ENCODE measurements at places on chromosomes 5 and 9.

DNA sequence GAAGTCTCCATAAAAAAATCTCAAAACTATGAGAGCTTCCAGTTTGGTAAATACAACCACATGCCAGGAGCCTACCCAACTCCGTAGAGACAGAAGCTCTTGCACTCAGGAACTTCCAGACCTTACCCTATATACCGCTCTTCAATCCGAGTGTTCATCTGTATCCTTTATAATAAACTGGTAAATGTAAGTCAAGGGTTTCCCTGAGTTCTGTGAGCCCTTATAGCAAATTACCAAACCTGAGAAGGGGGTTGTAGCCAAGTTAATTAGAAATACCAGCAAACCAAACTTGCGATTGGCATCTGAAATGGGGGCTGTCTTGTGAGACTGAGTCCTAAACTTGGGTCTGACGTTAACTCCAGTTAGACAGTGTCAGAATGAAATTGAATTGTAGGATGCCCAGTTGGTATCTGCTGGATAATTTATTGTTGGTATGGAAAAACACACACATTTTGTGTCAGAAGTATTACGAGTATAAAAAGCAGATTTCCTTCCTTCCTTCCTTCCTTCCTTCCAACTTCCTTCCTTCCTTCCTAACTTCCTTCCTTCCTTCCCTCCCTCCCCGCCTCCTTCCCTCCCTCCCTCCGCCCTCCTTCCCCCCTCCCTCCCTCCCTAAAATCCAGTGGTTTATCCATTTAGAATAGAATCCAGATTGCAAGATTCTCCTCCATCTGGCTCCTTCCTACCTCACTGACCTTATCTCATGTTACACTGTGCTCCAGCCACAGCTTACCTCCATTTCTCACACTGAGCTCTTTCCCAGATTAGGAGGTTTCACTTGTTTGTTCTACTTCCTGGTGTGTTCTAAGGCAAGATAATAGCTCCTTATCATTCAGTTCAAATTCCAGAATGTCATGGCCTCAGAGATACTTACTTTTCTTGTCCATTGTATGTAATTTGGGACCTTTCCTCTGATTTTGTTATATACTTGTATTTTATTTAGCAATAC lies 196.7 kb downstream of the WDR70 start:
- DNase-seq, result no peak

DNA sequence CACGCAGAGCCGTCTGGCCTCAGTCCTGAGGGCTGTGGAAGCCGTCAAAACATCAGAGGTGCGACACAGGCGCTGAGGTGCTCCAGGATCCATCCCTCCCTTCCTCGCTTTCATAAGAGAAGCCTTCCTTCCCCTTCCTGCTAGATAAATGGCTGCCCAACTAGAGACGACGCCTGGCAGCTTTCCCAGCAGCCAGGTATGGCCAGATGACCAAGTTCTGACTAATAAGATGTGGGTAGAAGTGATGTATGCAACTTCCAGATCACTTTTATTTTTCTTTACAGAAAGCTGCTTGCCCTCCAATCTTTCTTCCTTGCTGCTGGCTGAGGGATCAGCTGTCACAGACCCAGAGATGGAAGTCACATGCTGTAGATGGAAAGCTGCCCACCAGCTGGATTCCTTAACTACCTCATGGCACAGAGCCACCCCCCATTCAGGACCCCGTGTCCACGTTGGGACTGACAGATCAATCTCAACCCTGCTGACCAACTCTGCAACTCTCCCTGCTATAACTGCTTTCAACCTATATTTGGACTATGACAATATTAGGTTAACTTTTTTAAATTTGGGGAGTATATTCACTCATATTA lies 8.8 kb downstream of the MAPK9 start:
- DNase-seq, result no peak

DNA sequence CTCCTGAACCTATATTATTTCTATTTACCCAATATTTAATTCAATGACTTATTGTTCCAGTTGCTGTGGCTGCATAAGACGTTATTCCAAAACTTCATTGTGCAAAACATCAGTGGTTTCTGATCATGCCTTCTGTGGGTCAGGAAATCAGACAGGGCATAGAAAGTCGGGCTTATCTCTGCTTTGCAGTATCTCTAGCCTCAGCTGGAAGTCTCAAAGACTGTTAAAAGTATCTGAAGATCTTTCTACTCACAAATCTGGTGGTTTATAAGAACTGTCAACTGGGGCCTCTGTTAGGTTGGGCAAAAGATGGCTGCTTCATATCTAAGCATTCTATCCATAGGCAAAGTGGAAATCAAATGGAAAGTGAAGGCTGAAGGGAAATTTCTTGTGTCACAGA lies 687.7 kb upstream of the ARRDC3 start:
- DNase-seq, result no peak

DNA sequence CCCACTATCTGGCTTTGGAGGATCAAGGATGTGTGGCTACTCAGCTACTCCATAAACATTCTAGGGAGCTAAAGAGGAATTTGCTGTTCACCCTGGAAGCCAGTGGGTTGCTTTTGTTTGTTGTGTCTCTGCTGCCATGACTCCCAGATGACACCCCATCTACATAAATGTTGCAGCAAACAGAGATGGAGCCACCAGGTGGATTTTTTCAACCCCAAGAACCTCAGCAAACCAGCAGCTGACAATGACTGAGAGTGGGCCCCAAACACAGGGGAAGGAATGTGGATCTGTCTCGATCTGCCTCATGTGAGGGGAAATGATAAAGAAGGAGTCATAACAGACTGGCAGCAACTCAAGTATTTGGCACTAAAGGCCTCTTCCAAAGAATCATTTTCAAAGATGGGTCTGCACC lies 132.7 kb upstream of the TNC start:
- no peak for DNase-seq

DNA sequence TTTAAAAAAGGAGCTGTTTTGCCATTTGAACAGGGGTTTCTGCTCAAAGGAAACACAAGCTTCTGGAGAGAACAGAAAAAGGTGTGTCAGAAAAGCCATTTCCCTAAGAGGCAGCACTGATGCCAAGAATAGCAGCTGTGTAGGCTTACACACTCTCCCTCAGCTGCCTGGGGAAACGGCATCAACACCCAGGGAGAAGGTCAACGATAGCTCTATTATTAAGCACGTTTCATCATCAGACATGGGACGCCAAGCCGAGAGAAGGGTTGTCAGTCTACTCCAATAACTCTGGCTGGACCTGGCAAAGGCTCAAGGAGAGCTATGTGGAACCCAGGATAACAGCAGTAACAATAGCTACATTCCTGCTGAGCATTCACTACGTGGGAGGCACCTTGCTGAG lies 314.2 kb downstream of the CDK5RAP2 start:
- DNase-seq, result no peak

- DNase-seq, result no peak
These were observed 3.7 kb downstream of the ANXA1 start for GRCh38 chr9:73155377-73155776.

GRCh38 chr5:140299056-140299455 lies 3.8 kb downstream of the PFDN1 start:
- no peak for DNase-seq

DNA sequence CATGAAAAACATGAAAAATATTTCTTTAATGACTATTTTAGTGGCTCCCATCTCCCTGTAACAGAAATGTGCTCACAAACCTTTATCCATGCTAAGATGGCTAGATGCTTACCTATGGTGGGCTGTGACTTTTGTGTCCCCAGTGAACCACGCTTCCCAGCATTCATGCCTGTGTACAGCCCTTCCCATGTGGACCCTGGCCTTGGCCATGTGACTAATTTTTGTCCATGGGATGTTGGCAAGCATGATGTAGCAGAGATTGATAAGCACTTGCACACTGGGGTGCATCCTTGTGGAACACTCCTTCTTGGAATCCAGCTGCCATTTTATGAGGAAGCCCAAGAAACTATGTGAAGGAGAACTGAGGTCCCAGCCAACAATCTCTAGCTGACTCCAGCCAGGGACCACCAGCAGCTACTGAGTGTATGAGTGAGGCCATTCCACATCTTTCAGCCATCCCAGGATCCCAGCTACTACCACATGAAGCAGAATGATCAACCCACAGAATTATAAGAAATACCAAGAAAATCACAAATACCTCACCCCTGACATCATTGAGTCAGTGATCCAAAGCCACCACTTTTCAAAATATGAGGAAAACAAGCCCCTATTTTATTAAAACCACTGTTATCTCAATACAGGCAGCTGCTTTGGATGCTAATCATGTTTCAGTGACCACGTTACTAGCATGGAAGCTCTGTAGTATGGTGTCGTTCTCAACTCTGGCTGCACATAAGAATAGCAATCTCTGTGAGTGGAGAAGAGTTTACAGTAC lies 16.1 kb upstream of the RAI14 start:
- no peak for DNase-seq

DNA sequence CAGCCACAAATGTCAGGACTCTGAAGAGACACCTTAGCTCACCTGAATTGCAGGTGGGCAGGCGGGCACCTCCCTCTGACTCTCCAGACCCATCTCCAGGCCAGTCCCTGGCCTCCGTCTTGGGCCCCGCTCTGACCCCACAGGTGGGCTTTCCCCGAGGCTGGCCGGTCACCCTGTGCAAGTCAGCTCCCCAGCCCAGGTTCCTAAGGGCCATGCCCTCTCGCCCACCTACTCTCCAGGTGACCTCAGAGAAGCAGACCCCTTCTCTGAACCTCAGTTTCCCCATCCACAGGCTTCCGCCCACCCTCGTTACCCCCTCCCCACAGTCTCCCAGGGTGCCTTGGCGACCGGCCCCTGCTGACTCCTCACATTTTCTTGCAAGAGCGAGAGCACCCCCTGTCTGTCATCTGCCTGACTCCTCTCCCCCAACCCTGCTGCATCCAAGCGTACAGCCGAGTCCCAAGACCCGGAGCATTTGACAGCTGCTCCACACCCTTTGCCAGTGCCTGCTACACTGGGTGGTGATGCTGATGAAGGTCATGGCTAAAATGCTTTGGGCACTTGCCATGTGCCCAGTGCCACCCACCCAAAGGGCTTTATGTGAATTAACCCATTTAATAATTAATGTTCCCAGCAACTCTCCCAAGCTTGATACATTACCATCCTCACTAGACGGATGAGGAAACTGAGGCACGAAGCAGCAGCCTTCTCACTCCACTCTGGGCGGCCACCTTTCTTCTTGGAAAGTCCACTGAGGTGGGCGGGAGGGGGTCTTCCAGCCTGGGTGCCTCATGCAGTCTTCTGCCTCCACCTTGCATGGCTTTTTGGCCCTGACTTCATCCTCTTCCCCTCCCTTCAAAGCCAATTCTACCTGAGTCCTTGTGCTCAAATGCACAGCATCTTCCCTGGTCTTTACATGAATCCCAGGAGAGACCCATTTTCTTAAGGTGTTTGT lies 51.1 kb upstream of the ORM1 start:
- DNase-seq, result peak; percentile 26

DNA sequence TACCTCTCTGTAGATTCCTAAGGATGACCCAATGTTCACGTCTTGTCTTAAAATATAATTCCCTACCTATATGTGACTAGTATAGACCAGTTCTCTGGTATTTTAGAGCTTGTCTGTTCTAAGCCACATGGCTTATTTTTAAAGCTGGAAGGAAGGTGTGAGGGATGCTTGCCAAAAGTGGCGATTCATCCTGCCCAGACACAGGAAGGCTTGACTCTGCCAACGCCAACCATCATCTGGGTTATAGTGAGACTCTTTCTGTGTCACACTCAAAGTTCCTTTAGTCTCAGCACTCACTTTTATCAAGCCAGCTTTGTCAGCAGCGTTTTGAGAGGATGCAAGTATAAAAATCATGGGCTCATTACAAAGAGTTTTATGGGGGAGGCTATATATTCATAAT lies 500.0 kb downstream of the PTPRD start:
- no peak for DNase-seq

DNA sequence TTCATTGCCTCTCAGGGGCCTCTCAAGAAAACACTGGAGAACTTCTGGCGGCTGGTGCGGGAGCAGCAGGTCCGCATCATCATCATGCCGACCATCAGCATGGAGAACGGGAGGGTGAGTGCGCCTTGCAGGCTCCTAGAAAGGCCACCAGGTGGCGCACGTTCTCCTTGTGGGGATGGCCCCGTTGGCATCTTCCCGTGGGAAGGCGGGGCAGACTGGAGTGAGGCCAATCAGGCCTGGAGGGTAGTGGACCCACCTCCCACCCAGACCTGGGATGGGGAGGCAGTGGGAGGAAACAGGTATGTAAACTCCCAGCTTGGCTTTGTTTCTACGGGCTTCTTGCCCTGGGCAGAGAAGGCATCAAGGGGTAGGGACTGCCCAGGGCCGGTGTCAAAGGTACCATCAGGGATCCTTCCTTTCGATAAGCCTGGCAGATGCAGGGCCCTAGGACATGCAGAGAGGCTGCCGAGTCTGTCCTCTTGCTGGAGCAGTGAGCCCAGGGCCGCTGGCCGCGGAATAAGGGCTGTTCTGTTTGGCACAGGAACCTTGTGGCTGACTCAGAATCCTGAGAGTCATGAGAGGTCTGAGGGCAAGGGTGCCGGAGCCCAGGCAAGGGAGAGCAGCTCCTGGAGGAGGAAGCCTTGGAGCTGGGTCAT lies 18.9 kb upstream of the SPTLC1 start:
- peak; percentile 89 for DNase-seq

GRCh38 chr9:79263628-79264027 lies 308.1 kb upstream of the TLE4 start:
- DNase-seq, result no peak

DNA sequence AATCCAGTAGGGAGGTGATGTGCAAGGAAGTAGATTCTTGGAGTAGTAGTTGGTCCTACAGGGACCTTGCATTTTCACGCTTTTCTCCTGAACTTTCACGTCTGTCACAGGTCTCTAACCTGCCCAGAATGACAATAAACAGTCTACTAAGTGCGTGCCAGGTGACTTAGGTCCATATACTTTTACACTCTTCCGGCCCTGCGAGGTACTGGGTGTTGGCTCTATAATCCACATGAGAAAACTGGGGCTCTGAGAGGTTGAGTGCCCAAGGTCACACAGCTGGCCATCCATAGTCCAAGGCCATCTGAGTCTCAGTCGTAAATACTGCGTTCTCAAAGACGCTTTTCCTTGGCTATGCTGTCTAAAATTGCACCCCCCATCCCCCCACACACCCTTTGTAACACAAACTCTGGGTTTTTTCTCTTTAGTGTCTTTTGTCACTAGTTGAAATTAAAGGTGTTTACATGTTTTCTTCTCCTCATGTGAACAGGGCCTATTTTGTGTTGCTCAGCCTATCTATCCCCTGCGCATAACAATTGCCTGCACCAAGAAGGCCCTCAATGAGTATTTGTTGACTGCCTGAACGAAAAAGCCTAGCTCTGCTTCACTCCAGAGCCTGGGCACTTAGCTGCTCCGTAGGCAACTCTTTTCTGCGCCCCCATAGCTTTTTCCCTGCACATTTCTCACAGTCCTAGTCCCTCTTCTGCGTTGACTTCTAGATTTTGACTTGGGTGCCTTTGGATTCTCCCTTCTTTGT lies 943 bp downstream of the SFXN1 start:
- no peak for DNase-seq

- DNase-seq, result no peak
These were observed 475.3 kb upstream of the RIOK2 start for GRCh38 chr5:97658116-97658900.

GRCh38 chr9:121744002-121744686 lies 92.7 kb downstream of the DAB2IP start:
- no peak for DNase-seq

DNA sequence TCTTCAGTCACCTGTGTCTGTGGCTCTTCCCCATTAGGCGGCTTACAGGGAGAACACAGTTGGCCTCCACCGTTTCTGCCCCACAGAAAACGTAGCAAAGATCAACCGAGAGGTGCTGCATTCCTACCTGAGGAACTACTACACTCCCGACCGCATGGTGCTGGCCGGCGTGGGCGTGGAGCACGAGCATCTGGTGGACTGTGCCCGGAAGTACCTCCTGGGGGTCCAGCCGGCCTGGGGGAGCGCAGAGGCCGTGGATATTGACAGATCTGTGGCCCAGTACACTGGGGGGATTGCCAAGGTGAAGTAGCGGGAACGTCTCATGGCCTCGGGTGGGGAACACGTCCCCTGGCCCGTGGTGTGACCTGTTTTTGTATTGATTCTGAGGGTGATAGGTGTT lies 6.5 kb downstream of the PMPCA start:
- DNase-seq, result no peak
